Activated CD4-positive, alpha-beta T cell treated with anti-CD3 and anti-CD28 coated beads for 24 hours (primary cell): ENCODE measurements at places on chromosomes 12 and 14.

DNA sequence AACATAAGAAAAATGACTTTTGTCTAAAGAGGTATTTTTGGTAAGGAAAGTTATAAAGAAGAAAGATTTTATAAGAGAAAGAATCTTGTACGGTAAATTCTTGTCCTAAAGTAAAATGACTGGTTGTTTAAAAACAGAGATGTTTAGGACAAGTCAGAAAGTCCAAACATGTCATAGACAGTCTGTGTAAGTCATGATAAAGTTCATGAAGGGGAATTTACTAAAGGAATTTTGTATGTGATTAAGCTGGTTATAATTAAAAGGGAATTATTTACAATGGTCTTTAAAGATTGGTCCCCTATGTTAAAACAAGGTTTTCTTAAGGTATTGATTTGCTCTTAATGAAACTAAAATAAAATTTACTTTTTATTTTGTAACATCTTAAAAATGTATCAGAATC, 269.4 kb upstream of the CCDC196 start:
- DNase-seq, result no peak

DNA sequence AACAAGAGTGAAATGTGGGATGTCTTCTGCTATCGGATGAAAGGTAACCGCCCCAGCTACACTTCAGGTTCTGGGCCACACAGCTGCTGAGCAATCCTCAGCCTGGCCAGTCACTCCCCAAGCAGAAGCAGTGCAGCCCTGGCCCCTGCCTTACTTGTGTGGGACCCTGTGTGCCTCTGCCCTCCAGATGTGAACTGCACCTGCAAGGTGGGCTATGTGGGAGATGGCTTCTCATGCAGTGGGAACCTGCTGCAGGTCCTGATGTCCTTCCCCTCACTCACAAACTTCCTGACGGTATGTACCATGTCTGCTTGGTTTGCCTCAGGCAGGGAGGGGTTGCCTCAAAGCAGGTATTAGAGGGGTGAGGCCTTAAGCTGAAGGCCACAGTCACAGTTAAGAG, 85.6 kb downstream of the NT5DC3 start:
- DNase-seq, result no peak

DNA sequence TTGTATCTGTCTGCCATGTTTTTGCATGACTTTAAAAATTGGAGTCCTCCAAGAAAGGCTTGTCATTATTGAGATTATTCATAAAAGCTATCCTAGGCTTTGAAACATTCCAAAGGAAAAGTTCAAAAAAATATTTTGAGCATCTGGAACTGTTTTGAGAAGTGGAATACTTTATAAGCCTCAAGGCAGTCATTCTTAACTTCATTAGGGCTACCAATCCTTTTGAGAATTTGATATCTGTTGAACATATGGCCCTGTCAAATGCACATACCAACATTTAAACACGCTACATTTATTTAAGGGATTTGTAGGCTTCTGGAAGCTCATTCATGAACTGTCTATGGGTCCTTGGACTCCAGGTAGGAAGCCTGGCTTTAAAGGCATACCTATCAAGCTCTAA, 77.0 kb downstream of the TMEM117 start:
- DNase-seq, result no peak

DNA sequence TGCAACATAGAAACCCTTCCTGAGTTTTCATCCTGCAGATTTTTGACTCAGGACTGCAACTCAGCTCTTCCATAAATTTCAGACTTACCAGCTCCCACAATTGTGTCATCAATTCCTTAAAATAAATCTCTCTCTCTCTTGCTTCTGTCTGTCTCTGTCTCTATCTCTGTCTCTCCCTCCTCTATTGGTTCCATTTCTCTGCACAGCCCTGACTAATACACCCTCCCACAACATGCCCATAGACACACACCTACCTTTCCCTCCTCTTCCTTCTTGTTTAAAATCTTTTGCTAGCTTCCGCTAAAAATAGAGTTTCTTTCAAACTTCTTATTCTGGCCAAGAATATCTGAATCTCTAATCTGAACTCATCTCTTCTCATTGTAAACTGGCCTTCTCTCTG, 22.9 kb upstream of the PTHLH start:
- DNase-seq, result no peak

DNA sequence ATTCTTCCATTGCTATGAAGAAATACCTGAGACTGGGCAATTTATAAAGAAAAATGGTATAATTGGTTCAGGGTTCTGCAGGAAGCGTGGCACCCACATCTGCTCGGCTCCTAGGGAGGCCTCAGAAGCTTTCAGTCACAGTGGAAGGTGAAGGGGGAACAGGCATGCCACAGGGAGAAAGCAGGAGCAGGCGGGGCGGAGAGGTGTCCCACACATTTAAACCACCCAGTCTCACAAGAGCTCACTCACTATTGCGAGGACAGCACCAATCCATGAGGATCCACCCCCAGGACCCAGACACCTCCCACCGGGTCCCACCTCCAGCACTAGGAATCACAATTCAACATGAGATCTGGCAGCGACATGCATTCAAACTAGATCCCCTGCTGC, 56.0 kb upstream of the C14orf180 start:
- DNase-seq, result no peak

DNA sequence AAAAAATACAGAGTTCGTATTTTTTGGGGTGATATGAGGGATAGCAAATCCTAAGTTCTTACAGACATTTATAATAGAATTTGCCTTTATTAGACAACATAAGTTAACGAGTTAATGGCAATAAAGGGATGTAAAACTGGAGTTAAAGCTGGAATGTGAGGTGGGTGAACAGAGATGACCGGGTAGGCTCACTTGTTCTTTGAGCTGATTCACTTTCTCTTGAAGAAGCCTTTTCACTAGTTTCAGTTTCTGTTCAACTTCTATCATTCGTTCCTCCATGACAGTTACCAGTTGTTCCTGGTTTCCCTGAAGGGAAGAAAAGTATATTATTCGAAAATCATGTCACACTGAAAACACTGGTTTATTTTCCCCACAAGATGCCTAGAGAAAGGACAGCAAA, 57.7 kb upstream of the SAV1 start:
- no peak for DNase-seq

DNA sequence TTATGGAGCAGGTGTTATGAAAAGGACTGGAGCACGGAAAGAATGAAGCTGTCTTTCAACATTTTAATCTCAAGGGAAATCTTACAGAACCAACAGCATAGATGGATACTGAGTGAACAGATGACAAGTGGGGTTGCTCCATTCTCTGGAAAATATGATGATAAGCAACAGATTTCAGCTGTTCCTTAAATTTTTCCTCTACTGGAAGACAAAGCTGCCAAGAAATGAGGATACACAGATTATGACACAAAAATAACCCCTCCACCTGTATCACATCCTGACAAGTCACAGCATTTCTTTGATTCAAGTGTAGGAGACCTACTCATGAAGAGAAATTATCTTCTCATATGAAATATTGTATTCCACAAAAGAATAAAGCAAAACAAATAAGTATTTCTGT, 13.0 kb upstream of the TMTC2 start:
- no peak for DNase-seq

GRCh38 chr14:104428860-104429259, 150.7 kb upstream of the C14orf180 start:
- no peak for DNase-seq

GRCh38 chr12:51339750-51340149, 6.7 kb downstream of the CELA1 start:
- DNase-seq, result no peak
